ENCODE measurements at places on chromosomes 5 and 9. TPM values are rescaled to one million over a fixed set of nuclear protein-coding genes. Genes with fewer than 3 reads are reported as not detected.

SPATA31E1 gene
- not detected for total RNA-seq

SLC6A3 gene
- total RNA-seq = not detected

LHX3 gene
- total RNA-seq = not detected

PCDHB9 gene
- 0.44 TPM for total RNA-seq

SARDH gene
- 7.4 TPM for total RNA-seq

CNTNAP3 gene
- total RNA-seq = 76.5 TPM
